Left lung (tissue), 14 donors: ENCODE measurements at places on chromosomes 13 and 19. TPM values are rescaled to one million over a fixed set of nuclear protein-coding genes. Genes with fewer than 3 reads are reported as not detected.

IGLON5 gene
- polyA plus RNA-seq = 1.1 TPM

ATP1A3 gene
- polyA plus RNA-seq = 0.20 TPM

ACP7 gene
- 0.13 TPM for polyA plus RNA-seq

C13orf42 gene
- polyA plus RNA-seq = not detected

ALOX5AP gene
- polyA plus RNA-seq = 5.0 TPM

CACNA1A gene
- 4.0 TPM for polyA plus RNA-seq

UPF3A gene
- polyA plus RNA-seq = 155 TPM

GRCh38 chr13:49664606-49665005, 26.7 kb downstream of the EBPL start:
- no peak for DNase-seq

DNA sequence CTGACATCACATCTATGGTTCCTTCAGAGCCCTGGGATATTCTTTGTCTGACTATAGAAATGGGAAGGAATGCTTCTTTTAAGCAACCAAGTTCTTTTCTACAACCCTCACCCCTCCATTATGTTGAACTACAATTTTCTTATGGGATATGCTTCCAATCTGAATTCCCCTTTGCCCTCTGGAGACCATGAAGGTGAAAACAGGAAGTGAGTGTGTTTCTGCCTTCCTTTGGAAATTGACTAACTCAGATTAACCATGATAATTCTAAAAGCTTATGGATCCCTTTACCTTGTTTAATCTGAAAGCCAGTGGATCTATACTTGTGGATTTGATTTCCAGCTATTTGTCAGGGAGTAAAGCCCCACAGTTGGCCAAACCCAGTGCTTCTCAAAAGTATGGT, 90.8 kb upstream of the SERTM1 start:
- DNase-seq = no peak

GRCh38 chr13:109144693-109145437, 515.5 kb downstream of the MYO16 start:
- DNase-seq = no peak

- DNase-seq = peak; percentile 90
These were observed at the start of gene FXYD1 for GRCh38 chr19:35138305-35138892. Gene FXYD1, plus strand, starts transcription at chr19:35138824. Its CDS starts 1,256 bp downstream, at chr19:35140080.

- DNase-seq = no peak
These were observed 17.0 kb upstream of the PRR20A start for GRCh38 chr13:57123681-57124080.

DNA sequence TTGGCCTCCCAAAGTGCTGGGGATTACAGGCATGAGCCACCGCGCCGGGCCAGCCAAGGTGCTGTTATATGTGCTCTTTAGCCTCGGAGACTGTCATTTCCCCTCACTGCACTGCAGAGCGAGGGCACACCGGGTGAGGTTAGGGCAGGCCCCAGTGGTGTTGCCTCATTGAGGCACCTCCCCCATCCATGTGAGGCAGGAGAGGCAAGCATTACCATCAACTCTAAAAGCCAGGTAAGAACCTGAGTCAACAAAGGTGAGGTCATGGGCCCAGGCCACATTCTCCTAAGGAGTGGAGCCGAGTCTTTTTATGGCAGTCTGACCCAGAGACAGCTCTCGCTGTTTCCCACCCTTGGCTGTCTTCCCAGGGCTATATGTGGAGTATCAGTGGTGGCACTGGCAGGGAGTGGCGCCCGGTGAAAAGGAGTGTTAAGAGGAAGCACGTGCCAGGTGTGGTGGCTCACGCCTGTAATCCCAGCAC, 10.9 kb downstream of the B3GNT8 start:
- DNase-seq = peak; percentile 87

DNA sequence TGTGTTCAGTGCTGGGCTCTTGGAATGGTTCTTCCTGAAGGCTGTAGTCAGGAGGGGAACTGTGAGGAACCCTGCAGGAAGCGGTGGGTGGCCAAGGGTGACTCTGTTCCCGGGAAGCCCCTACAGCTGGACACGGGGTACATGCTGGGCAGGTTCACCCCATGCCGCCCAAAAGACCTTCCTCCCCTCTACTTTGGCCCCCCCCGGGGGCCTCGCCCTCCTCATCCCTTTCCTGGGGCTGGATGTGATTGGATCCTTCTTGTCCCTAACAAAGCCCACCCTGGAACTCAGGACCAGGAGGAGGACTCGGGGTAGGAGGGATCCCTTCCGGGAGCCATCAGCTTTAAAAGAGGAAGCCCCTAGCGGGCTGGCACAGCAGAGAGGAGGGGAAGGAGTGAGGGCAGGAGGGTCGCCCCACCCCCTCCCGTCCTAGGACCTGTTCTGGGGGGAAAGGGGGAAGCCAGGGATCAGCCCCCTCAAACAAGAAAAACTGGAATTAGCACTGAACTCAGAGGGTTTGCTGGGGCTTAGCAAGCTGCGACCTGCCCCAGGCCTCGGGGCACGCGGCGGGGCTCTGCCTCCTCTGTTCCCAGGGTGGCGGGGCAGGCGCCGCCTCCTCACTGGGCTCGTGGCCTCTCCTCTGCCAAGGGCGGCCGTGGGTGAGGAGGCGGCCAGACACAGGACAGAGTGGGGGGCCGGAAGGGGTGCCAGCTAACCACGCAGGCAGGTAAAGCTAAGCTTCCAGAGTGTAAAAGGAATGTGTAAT, 4.0 kb downstream of the CEBPA start:
- DNase-seq = peak; percentile 59

DNA sequence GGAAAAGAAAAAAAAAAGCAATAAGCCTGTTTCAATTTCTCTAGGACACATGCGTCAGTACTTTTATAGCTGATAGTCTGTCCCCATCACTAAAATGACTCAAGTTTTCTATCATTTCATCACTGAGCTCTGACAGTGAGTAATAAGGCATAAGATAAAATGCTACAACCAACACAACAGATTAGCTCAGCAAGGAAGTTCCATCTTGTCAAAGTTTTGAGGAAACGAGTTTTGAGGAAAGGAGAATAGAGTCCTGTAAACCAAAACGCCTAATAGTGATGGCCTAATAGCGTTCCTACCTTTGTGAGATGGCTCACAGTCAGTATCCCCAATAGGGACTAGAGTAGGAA, 145.1 kb downstream of the LACC1 start:
- no peak for DNase-seq

GRCh38 chr19:36183245-36183628, 31.0 kb upstream of the COX7A1 start:
- DNase-seq = no peak

DNA sequence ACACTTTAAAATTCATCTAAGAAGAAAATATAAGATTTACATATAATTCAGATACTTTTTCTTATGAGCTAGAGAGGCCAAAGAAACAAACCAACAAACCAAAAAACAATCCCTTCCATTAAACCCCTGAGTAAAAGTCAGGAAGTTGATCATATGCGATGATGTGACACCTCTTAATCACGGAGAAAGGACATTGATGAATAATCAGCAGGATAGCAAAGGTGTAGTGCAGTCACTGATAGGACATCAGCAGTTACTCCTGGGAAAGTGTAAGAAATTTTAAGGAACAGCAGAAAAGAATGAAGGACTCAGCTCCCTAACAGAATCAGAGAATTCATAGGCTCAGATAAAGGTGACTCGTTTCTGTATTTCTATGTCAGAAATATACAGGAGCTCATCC, 202.4 kb upstream of the EDNRB start:
- no peak for DNase-seq

- DNase-seq = no peak
These were observed 315.7 kb downstream of the KCTD12 start for GRCh38 chr13:76570510-76570971.

DNA sequence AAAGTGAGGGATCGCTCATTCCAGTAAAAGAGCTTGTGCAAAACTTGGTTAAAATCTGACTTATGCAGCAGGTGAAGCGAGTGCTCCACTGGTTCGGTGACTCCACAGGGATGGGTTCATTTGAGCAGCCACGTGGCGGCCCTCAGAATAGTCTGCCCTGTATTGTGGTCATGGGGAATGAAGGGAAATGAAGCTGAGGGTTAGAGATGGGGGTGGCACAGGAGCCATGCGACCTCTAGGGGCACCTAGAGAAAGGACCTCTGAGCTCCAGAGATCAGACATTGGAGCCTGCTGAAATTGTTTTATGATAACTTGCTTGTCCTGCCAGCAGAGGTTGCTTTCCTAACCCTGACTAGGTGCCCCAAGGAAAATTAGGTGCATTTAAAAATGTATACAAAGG, 26.6 kb downstream of the CBY2 start:
- no peak for DNase-seq

GRCh38 chr13:65378943-65379519, 1851.1 kb downstream of the PCDH9 start:
- DNase-seq = no peak

- no peak for DNase-seq
These were observed 2.9 kb downstream of the KLHL26 start for GRCh38 chr19:18639706-18640243.

GRCh38 chr13:91572944-91573598, 174.7 kb downstream of the GPC5 start:
- DNase-seq = no peak
